ENCODE measurements at places on chromosomes 7 and 10.

GRCh38 chr7:33816106-33816505 is 89.2 kb upstream of the BMPER start:
- DNase-seq = no peak

GRCh38 chr10:22379059-22379458 is 33.8 kb downstream of the SPAG6 start:
- peak; percentile 62 for DNase-seq

- DNase-seq = no peak
These were observed 41.9 kb upstream of the TNKS2 start for GRCh38 chr10:91756286-91756685.

DNA sequence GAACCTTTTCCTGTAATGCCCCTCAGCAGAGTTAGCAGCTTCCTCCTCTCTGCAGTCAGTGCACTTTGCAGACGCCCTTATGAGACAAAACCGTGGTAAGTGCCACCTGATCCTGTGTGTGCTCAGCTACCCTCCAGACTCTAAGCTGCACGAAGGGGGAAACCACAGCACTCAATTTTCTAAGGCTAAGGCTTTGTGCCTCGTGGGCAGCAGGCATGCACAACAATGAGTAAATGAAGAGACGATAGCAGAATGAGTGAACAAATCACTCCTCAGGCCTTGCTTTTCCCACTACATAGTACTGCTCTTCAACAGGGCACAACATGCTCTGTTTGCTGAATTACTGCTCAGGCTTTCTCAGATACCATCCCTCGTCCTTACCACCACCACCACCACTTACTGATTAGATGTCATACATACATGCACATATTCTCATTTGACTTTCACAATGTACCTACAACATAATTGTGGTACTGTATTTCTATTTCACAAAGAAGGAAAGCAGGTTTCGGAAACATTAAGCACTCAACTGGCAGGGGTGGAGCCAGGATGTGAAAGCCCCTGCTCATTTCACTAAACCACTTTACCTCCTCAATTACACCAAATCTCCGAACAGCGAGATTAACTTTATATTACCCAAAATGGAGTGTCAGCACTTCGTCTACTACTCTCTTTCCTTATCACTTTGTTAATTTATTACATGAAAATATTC is 85.4 kb downstream of the ICA1 start:
- DNase-seq = peak; percentile 64

DNA sequence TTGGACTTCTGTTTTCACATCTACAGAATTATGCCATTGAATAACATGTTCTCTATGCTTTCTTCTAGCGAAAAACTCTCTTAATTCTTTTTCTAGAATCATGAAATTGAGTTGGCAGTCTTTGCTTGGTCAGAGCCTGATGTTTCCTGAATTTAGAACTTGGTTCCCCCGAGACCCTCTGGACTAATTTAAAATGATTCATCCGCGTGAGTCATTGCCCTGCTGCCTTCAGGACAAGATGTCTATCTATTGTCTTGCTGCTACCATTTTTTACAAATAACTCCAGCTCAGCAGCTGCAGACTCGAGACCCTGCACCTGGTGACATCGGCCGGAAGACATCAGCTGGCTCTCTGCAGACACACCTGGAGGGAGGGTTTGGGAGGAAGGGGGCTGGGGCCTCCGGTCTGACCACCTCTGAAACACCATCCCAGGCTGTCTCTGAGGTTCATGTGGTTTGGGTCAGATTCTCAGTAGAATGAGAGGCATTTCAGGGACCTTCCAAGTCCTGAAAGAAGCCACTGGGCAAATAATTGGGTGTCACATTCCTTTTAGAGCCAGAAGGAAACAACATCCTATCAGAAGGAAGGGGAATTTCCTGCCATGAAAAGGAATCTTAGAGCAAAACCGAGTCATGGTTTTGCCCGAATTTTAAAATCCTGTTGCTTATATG is 20.9 kb upstream of the KLF6 start:
- DNase-seq = peak; percentile 44

- DNase-seq = no peak
These were observed 218.3 kb downstream of the SEMA3A start for GRCh38 chr7:83976302-83976701.

- no peak for DNase-seq
These were observed 101.9 kb upstream of the PIP4K2A start for GRCh38 chr10:22816298-22816653.

DNA sequence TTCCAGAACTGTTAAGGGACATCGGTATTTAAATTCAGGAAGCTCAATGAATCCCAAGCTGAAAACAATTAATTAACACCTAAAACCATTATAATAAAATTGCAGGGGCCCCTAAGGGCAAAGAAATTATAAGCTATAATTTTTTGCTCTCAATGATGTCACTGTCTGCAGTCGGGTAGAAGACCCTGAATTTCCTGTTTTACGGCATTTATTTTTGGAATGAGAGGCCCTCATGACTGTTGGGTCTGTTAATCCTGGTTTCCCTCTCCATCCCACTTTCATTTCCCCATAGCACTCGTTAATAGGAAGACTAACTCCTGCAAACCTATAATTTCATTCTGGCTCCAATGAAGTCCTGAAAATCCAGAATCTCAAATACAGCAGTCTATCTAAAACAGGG is 25.8 kb upstream of the GPR37 start:
- DNase-seq = no peak

- DNase-seq = no peak
These were observed 86.6 kb downstream of the NRG3 start for GRCh38 chr10:81961451-81962184.

DNA sequence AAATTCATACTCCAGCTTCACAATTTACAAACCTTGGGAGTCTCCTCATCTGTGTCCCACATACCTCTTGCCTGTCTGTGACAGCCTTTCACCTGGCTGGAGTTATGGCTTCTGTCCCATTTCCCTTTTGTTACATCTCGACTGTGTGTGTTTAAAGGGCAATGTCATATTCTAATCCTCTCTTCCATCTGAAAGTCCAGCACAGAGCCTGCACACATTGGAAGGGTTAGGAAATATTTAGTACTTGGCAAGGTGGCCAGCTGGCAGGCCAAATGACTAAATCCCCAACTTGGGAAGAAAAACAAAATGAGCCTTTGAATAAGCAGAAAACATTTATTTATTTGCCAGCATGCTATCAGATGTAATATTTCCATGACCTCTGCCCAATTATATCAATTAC is 120.1 kb upstream of the STK17A start:
- no peak for DNase-seq

- DNase-seq = no peak
These were observed 1.4 kb downstream of the SUPV3L1 start for GRCh38 chr10:69181433-69181832.

GRCh38 chr7:103752995-103753394 is 236.5 kb downstream of the RELN start:
- DNase-seq = no peak

- DNase-seq = no peak
These were observed 18.8 kb upstream of the MET start for GRCh38 chr7:116653204-116653603.

Data from activated CD4-positive, alpha-beta T cell treated with anti-CD3 and anti-CD28 coated beads, Interleukin-2, amount 50 U/mL, for 48 hours (primary cell).